ENCODE measurements at places on chromosomes 7 and 10.

DNA sequence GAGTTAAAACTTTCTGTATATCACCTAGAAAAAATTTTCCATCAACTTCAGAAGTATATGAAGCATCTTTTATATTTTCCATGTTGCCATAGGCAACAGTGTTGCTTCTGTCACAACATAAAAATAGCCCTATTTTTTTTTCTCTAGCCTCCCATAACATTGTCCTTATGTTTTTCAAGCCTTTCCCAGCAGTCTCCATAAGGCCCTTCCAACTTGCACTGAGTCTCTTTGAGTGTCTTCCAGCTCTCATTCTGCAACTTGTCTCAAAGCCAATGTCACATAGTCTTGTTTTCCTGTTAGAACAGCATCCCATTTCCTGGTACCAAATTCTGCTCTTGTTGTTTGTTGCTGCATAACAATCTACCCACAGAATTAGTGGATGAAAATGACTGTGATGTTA is 1055.5 kb upstream of the GHITM start:
- no peak for DNase-seq

DNA sequence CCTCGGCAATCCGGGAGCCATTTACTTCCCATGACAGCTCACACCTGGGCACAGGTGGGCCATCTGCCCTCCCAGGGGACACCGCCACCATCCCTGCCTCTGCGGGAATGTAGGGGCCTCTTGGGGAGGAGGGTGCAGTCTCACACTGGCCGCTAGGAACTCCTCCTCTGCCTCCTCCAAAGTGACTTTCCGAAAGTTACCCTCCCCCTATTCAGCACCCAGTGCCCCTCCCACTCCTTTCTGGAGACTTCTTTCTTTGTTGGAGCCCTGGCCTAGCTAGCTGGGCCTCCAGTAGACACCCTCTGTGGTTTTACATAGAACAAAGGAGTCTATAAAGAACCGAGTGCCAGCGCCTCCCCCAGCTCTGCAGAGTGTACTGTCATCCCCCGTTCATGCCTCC is 45.8 kb upstream of the MNX1 start:
- DNase-seq = no peak

- no peak for DNase-seq
These were observed 186.2 kb downstream of the REEP3 start for GRCh38 chr10:63707254-63707910.

DNA sequence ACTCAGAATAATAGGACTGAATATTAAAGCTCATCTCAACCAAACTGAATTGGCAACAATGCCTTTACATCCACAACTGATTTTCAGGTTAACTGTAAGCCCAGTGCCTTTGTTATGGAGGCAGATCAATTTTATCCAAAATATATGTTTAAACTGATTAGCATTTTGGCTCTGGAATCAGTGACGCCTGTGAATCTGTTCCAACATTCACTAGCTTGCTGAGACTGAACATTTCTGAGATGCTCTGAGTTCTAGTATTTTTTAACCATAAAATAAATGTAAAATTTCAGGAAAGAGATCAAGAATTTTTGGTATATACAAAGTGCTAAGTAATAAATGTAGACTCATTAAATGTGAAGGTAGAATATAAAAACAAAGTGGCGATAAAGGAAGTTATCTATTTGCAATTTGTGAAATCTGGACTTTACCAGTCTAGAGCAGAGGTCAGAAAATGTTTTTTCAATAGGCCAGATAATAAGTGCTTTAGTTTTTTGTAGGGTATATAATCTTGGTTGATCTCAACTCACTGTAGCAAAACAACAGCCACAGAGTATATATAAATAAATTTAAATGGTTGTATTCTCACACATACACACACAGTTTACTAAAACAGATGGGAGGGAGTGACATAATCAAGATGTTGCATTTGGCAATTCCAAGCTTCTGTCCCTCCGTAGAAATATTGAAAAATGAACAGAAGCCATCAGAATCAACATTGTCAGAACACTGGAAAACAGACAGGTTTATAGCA is 560.3 kb downstream of the ZWINT start:
- no peak for DNase-seq

DNA sequence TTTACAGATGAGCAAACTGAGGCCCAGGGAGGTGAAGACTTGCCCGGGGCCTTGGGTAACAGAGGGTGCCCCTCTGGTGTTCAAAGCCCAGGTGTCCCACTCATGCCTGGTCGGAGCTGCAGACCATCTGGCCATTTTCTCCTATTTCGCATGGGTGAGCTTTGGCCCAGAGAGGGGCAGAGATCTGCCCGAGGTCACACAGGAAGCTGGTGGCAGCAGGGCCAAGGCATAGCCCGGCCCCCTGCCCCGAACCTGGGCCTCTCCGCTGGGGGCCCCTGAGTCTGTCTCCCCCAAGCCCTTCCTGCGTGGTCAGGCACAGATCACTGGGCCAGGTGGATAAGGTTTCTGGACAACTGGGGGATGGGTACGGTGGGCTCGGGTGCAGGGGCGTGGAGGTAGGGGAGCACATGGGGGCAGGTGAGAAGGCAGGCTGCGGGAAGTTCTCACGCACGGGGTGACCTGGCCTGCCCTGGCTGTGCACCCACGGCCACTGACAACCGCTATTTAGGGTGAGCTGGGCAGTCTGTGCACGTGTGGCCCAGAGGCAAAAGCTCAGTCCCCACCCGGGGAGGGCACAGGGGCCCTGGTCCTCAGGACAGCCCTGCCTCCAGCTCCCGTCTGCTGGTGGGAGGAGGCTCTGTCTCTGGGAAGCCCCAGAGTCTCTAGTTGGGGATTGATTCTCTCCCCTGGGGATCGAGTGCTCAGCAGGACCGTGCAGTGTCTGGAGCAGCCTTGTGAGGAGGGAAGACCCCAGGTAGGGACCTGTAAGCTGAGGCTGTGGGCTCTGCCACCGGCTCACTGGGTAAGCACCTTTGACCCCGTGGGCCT is 68.6 kb downstream of the UNCX start:
- no peak for DNase-seq

DNA sequence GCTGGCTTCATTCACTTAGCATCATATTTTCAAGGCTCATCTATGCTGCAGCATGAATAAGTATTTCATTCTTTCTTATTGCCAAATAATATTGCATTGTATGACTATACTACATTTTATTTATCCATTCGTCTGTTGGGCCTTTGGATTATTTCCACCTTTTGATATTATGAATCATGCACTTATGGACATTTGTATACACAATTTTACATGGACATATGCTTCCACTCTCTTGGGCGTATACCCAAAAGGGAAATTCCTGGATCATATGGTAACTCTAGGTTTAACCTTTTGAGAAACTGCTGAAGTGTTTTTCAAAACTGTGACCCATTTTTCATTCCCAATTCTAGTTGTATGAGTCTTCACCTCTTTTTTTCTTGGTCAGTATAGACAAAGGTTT is 80.3 kb upstream of the GNAI1 start:
- no peak for DNase-seq

- DNase-seq = no peak
These were observed 4.8 kb downstream of the INA start for GRCh38 chr10:103281753-103282152.

DNA sequence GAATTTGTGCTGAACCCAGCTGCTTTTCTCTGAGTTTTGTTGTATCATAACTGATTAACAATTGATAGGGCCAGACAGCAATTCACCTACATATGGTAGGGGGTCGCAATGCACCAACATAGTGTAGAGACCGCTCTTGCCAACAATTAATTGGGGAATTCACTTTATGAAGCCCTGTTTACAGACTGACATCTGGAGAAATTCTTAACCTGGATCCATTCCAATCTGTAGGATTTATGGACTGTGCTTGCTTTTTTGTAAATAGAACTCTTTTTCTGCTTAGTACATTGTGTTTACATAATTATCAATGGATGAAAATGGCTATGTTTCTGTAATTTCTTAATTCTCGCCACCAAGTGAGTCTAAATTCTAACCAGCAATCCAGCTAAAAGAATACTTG is 311.7 kb upstream of the BMPER start:
- no peak for DNase-seq

- no peak for DNase-seq
These were observed 140.2 kb upstream of the PPP2R2D start for GRCh38 chr10:131760416-131761166.

DNA sequence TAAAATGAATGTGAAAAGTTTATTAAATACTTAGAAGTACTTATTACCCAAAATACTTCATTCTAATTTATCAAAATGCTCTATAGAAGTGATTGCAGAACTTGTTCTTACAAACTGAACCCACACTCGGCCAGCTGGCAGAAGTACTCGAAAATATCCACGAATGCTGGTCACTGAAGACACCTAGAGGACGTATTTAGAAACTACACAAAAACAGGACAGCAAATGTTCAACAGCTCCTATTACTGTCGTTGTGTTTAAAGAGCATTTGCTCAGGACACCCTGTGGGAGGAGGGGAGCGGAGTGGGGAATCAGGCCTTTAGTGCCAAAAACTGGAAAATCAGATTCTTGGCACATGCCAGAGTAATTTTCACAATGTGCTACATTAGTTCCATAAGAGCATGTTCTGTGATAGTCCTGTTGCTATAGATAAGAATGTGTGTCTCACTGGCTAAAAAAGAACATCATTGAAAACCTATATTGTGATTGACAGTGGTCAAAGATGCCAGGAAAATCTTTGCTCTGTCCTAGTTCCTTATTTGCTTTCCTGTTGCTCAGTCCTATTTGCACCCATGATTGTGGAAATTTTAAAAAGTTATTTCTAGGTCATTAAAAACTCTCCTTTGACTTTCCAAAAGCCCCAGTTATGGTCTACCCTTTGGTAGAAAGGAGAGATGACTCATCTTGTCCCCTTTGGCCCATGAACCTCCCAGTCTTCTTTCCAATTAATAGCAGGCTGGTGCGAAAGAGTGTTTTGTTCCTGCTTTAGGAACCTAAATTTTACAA is 49.0 kb upstream of the NRBF2 start:
- DNase-seq = no peak

- DNase-seq = no peak
These were observed 1.4 kb downstream of the FAM3C start for GRCh38 chr7:121394709-121395140.

DNA sequence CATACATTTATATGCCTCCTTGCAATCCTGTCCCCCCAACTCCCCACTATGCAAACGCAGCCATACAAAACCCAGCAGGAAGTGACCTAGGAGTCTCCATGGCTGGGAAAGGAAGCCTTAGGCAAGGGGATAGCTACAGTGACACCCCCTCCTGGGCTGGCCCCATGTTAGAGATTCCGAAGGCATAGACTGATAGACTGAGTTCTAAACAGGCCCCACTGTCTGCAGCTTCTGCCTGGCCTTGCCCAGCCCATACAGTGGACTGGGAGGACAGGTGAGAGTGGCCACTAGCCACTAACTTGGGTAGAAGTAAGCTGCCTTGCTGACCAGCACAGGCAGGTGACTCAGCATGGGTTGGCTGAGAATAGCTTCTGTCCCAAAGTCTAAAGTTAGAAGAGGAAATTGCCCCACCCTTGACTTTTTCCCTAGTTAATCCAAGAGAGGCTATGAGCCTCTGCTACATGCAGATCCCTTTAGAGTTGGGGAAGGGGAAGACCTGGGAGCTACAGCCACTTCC is 106.3 kb downstream of the C10orf105 start:
- DNase-seq = no peak

DNA sequence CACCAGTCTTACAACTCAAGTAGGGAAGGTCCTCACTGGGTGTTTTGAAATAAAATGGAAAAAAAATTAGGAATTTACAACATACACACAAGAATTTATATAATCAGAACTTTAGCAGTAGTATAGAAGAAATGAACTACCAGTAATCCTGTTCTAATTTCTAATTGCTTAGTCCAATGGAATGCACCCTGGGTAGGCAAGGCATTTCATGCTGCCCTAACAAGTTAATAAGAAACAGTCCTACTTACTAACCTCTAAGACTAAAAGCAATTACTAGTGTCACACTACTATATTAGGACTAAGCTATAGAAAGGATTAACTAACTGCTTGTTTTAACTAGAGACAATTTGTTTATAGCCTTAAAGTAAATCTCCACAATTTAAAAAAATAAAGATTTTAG is 158.1 kb downstream of the BTAF1 start:
- no peak for DNase-seq

DNA sequence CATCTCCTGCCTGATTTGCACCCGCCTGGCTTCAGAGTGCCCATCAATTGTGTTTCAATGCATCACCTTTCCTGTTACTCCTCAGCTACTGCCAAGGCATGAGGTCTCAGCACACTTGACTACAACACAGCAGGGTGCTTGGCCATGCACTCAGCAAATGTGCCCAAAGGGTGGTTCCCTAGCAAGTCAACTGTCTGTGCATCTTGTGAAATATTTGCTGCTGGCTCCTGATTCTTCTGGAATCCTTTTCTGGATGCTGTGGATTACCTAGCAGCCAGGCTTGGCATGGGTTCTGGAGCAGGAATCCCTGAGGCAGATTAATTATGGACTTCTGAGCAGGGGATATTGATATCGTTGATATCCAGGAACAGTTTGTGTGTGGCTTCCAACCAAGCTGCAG is 662.6 kb upstream of the MGMT start:
- DNase-seq = no peak

GRCh38 chr10:14569274-14570060 is 205.2 kb downstream of the FAM107B start:
- no peak for DNase-seq

- DNase-seq = no peak
These were observed 99.5 kb downstream of the HIP1 start for GRCh38 chr7:75639071-75639885.

DNA sequence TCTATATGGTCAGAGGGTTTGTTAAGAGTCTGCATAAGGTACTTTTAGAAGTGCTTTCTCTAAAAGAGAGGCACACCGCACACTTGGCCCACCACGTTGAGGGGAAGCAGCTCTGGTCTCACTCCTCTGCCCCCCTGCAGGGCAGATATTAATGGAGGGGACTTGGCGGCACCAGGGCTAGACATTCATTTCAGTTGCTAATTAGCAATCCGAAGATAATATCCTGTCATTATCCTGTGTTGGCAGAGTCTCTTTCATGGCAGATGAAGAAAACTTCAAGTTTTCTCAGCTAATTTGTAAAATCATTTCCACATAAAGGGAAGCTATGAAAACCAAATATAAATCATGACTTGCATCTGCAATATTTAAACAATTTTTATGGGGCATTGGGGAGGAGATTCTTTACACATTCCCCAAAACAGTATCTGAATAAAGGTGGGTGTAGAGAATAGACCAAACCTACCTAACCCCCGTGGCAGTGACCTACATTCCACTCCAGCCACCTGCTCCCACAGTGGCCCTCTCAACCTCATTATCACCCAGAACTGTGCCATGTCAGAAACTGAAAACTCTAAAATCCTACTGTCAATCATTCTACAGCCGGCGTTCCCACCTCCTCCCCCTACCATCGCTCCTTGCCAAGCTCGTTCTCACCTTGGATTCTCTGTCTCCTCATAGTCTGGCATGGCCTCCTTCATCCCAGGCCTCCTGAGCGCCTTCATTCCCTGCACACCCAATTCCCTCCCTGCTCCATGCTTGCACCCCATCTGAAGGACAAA is 54.1 kb upstream of the STK17A start:
- DNase-seq = no peak

GRCh38 chr10:21144047-21144446 is 246.9 kb upstream of the NEBL start:
- DNase-seq = no peak
